ENCODE measurements at places on chromosomes 12 and 14.
A peak's percentile ranks its signal among the peaks of the same experiment; 100 is the strongest.

DNA sequence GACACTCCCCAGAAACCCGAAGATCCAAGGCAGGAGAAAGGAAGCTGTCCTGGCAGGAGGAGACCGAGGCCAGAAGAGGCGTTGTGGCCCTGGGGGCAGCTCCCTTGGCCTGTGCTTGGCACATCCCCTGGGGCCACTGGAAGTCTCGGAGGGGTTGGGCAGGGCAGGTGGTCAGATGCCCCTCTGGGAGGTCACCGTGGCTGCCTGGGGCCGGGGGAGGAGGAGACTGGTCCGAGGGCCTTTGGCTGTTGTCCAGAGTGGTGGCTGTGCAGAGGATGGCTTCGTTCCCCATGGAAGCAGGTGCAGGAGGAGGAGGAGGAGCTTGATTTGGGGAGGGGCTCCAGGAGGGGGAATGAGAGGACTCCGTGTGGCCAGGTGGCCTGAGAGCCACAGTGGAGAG, 3.3 kb upstream of the NUDT14 start:
- no peak for DNase-seq

- DNase-seq, result no peak
These were observed 67.1 kb downstream of the IFNG-AS1 start for GRCh38 chr12:68056300-68056699.

GRCh38 chr12:83985084-83985483, 927.5 kb downstream of the SLC6A15 start:
- DNase-seq, result no peak

DNA sequence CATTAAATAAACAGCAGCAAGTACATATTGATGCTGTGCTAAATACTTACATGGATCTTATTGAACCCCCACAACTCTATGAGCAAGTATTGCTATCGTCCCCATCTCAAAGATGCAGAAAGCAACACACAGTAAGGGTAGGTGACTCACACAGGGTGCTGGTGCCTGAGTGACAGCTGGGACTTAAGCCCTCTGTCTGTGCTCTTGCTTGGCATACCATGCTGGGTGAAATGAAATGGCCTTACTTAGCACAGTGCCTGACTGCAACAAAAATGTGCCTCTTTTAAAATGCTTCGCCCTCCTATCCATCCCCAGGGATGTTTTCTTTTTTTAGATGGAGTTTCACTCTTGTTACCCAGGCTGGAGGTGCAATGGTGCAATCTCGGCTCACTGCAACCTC, 788 bp downstream of the TEX52 start:
- DNase-seq, result no peak

DNA sequence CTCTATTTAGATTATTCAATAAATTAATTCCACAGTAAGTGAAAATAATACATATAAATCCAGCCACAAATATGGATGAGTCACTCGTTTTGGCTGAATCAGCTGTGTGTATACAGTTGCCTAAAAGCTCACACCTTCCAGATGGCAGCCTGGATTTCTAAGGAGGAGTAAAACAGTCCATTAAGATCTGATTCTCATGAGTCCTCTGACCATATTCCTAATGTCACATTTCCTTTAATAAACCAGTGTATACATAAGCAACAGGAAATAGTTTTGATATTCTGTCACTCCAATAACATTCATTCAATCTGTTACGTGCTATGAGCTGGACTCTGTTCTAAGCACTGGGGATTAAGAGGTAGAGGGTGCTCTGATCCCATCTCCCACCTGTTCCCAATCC, 21.8 kb downstream of the MDM1 start:
- DNase-seq, result no peak

GRCh38 chr12:94231709-94232108, 83.3 kb downstream of the PLXNC1 start:
- no peak for DNase-seq

- DNase-seq, result no peak
These were observed 65.5 kb upstream of the PRKD1 start for GRCh38 chr14:29993143-29993542.

DNA sequence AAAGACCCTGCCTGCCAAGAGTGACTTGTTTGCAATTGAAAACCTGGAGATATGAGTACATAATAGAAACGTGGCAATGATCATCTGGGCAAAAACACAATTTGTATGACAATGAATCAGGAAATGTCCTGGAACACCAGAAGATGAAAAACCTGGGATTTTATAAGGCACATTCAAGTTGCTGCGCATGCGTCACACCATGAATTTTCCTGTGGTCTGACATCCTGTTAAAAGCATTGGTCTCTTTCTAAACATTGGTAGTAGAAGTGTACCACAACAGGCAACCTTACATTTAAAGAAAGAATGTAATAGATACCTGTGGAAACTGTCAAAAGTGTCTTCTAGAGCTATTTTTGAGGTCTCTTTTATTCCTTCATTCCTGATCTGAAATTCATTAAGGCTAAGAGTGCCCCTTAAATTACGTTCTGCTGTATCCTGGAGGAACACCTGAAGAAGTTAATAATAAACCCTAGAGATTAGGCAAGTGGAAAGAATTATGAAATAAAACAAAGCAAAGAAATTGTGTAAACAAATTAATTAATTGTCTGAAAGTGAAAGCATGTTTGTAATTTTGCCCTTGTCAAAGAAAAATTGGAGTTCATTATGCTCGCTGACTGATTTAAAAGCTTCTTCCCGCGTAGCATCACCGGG, 676.5 kb downstream of the DIO2 start:
- DNase-seq, result no peak

DNA sequence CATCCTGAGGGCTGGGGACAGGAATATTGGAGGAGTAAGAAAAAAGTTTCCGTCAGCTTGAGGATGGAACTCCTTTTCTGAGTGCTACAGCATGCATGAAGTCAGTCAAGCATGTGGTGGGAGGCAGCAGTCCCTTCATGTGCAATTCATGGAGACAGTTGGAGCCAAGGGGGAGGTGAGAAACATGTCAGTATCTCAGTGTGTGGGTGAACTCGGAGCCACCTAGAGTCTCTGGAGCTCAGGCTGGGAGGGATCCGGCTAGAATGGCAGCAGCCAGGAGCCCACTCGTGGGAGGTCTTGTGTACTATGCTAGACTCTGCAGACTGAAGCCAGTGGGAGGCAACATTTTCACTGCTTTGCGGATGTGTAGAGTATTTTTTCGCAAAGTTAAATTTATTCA, 60.3 kb downstream of the AVPR1A start:
- DNase-seq, result no peak

GRCh38 chr12:13342971-13343370, 146.4 kb downstream of the EMP1 start:
- no peak for DNase-seq

GRCh38 chr12:106131676-106132075, 7.1 kb downstream of the NUAK1 start:
- DNase-seq, result no peak

- no peak for DNase-seq
These were observed 4.3 kb downstream of the DIP2B start for GRCh38 chr12:50508970-50509663.

DNA sequence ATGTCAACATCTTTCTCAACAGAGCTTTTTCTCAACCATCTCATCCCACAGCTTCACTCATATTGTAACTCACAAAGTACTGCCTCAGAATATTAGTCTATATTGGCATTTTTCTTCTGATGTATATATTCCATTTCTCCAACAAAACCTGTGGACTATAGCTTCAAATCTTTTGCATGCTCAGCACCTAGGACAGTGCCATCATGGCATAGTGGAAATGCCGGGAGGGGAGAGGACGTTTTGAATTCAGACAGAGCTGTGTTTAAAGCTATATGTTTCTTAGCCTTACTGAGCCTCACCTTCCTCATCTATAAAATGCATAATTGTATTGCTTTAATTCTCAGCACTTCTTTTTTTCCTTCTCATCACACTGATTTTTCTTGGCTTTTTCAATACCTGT, 452.6 kb downstream of the GALC start:
- no peak for DNase-seq

GRCh38 chr12:115355301-115355700, 671.3 kb upstream of the TBX3 start:
- no peak for DNase-seq

DNA sequence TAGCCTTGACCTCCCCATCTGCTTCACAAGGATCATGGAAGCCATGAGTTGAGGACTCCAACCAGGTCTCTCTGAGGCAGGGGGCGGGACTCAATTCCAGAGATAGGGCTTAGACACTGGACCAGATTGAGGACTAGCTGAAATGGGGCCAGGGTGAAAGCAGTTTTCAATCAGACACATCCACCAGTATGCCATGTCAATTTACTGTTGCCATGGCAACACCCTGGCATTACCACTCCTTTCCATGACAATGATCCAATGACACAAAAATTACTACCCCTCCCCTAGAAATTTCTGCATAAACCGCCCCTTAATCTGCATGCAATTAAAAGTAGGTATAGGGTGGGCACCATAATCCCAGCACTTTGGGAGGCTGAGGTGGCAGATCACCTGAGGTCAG, 18.6 kb upstream of the DCAF5 start:
- no peak for DNase-seq

- DNase-seq, result no peak
These were observed 13.8 kb downstream of the ZC2HC1C start for GRCh38 chr14:75083271-75083670.

- no peak for DNase-seq
These were observed 2.0 kb downstream of the RMST start for GRCh38 chr12:97464385-97465321.

DNA sequence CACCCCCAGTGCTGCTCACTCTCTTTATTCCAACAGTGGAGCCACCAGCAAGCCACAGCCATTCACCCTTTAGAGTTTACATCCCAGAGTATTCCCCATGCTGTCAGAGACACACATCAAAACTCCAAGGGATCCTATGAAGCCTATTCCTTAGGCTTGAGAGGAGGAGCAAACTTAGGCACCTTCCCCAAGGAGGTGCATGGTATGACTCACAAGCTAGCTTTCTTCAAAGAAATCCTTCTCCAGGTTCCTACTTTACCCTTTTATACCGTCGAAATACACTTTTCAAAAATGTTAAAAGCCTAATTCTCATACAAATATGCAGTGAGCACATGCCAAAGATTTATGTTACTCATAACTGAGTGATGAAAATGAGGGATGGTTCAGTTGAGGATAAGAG, 175.4 kb downstream of the ETNK1 start:
- DNase-seq, result no peak

GRCh38 chr12:125098676-125099408, 33.6 kb downstream of the AACS start:
- no peak for DNase-seq

- DNase-seq, result peak; percentile 76
These were observed 12.9 kb upstream of the CALM1 start for GRCh38 chr14:90383731-90384542.

GRCh38 chr14:96583569-96584041, 81.4 kb downstream of the PAPOLA start:
- DNase-seq, result no peak

DNA sequence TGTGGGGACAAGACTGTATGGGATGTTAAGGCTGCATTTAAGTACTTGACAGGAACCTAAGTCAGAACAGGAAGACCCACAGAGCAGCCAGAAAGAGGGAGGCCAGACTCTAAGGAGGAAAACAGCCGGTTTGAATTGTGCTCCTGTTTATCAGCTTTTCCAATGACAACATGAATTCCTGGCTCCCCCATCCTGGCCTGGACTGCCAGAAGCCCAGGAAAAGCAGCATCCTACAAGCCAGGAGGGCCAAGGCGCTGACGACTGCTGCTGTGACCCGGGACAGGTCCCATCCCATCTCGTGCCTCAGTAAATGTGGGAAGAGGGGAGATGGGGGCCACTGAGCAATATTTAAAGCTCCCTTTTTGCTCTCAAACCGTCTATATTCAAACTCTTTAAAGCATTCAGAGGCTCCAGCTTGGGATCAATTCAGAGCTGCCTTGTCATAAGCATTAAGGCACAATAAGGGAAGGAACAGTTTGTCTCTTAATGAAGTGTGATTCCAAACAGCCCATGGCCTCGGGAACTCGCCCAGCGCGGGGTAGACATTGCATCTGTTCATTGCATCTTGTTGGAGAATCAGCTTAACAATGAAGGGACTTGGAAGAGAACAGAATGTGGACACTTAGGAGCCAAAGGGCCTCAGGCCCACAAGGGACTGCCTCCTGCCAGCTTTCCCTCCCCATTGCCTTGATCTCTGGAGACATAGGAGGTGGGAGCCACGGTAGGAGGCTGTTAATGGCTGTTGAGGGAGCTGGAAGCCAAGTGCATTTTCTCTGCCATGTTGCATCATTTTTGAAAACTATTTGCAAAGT, 49.6 kb downstream of the CMKLR1 start:
- DNase-seq, result no peak

DNA sequence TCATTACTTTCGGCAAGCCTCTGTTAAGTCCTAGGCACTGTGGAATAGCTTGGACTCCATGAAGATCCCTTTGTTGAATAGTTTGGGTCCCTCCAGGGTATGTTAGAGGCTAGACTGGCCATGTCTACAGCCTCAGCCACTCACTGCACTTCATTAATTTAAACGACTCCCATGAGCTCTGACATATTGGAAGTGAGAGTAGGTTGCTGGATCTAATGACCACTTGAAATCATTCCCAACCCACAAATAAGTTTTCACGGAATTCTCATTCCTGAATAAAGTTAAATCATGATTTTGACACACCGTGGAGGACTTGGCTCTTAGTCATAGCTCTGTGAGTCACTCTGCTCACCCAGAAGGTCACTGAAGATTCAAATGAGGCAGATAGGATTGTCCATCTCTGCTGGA, 21.4 kb upstream of the APPL2 start:
- no peak for DNase-seq

DNA sequence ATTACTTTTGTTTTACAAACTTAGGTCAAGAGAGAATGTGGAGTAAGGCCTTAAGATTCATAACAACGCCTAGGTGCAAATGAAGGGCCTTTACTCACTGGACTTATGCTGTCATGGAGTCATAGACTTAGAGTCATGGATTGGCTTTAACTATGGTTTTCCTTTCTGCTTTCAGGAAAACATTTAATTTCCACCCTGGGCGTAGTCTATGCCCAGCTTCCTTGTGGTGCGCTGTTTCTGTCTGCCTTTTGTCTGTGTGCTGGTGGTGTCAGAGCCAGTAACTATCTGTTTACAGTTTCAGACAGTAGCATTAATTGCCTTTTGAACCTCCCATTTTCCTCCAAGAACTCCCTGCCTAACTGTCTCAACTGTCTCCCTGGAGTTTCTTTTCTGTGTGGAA, 31.8 kb upstream of the COX6A1 start:
- no peak for DNase-seq

DNA sequence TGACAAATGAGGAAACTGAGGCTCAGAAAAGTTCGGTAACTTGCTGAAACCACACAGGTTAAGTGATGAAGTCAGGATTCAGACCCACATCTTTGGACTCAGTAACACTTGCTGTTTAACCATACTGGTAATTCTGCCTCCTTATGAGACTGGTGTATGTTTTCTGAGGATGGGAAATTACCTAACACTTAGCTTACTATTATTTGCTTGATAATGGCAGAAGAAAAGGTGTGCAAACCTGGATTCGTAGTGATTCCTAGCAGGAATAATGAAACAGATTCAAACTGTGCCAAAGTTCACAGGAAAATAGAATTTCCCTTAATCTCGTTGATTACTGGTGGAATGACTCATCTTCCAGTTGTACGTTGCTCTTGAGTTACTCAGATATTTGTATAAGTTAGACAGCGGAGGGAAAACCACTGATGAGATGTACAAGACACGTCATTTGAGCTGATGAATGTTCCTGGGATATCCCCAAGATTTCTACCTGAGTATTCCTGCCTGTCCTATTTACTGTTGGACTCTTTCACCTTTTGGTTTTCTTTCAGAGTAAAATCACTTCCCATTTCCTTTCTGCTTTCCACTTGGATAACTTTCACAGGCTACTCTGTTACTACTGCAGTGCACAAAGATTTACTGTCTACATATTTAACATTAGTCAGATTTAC, 37.5 kb downstream of the PRORP start:
- DNase-seq, result no peak
